ENCODE measurements at places on chromosomes 1 and 21.
A peak's percentile ranks its signal among the peaks of the same experiment; 100 is the strongest.

GRCh38 chr1:177902266-177902665 lies 67.6 kb downstream of the SEC16B start:
- peak; percentile 73 for DNase-seq

DNA sequence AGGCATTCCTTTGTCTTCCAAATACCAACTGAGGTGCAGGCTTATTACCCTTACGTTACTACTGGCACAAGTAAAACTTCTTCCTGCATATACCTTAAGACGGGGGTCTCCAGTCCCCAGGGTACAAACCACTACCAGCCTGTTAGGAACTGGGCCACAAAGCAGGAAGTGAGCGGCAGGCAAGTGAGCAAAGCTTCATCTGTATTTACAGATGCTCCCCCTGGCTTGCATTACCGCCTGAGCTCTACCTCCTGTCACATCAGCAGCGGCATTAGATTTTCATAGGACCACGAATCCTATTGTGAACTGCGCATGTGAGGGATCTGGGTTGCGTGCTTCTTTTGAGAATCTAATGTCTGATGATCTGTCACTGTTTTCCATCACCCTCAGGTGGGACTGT lies 113.1 kb downstream of the SLC45A1 start:
- DNase-seq: no peak

GRCh38 chr1:247407180-247407616 lies 8.8 kb upstream of the NLRP3 start:
- peak; percentile 58 for DNase-seq

- DNase-seq: no peak
Measured at GRCh38 chr1:27592232-27592930, 11.6 kb downstream of the AHDC1 start.

GRCh38 chr1:26998429-26999300 lies 5.2 kb downstream of the TRNP1 start:
- DNase-seq: no peak

- DNase-seq: peak; percentile 27
Measured at GRCh38 chr1:221376286-221376685, 365.6 kb downstream of the DUSP10 start.

- no peak for DNase-seq
Measured at GRCh38 chr1:56901716-56902115, 47.1 kb downstream of the C8A start.

DNA sequence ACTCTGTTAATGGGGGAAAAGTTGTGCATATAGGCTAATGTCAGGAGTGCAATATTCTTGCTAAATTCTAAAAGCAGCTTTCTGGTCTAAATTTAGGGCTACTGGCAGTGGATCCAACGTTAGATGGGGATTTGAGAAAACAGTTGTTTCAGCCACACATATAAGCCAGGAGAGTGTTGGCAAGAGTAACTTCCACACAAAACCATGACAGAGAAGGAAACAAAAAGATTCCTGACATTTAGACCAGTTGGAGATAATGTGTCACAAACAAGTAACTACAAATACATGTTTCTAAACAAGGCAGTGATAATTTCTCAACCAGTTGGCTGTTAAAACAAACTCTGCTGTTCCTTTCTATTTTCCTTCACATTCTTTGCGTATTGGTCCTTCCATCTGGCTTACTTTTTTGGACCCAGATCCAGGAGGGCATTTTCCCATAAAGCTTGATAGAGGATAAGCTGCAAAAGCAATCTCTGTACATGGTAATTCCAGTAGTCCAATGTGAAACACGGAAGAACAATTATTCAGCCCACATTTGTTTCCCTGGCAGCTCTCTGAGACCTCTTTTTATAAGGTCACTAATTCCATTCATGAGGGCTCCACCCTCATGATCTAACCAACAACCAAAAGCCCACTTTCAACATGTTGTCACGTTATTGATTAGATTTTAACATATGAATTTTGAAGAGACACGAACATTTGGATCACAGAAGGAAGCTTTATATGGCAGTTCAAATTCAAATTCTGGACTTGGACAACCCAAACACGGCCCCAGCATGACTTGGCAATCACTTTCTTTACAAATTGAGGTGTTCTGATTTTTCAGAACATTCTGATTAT lies 1888.6 kb downstream of the MRPL39 start:
- no peak for DNase-seq

DNA sequence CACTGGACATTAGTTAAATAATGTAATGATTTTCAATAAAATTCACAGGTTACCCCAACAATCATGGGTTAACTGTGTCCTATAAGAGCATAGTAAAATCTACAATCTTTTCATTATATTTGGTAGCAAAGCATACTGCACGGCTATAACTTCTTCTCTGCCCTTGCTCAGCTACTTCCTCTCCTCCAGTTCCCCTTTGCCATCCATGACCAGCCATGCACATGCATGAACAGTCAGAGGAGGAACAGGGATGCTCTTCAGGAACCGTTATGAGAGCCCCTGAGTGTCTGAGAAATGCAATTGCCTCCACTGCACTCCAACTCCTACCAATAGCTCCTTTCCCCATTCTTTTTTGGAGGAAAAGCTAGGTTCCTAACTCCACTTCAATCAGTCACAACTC lies 646.7 kb downstream of the LTN1 start:
- no peak for DNase-seq

DNA sequence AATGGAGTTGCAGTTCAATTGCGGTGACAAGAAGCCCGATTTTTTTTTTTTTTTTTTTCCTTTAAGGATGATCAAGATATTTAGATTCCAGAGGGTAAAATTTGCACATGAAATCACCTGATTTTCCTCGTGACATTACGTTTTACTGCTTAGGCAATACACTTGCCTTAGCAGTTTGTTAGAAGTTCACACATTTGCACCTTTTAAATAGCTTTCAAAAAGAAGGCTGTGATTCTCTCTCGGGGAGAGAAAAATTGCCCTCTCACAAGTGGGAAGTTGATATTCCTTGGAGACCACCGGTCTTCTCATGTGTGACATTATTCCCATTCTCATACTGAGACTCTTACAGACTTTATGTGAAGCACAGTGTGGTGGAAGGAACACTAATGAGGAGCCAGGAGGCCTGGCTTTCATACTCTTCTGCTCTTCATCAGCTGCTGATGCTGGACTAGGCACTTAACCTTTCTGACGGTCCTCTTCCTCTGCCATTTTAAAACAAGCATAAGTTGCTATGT lies 69.8 kb upstream of the HSPA13 start:
- peak; percentile 47 for DNase-seq

GRCh38 chr1:180949616-180950000 lies 36.9 kb downstream of the KIAA1614 start:
- no peak for DNase-seq

GRCh38 chr1:213457186-213457585 lies 406.1 kb downstream of the RPS6KC1 start:
- no peak for DNase-seq

- DNase-seq: peak; percentile 51
Measured at GRCh38 chr1:178057912-178058534, 35.9 kb upstream of the RASAL2 start.

- DNase-seq: no peak
Measured at GRCh38 chr1:212430955-212431394, 1.7 kb upstream of the NENF start.

- no peak for DNase-seq
Measured at GRCh38 chr1:12191242-12192032, 24.6 kb downstream of the TNFRSF1B start.

DNA sequence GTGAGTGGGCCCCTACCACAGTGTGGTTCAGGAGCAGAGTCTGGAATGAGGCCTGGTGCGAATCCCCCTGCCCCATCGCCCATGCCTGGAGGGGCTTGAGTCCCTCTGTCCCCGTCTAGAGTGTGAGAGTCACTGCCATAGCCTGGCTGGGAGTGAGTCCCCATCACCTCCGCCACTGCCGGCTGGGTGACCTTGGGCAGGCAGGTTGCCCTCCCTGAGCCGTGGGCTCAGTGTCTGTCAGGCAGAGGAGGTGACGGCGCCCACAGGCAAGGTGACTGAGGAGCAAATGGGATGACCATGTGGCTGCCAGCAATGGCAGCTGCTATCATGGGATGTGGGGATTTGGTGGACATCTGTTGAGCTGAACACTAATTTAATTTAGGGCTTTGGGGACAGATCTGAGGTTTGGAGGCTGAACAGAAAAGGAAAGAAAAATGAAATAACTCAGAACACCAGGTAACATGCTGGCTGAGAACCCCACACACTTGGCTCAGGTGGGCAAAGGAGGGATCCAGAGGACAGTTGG lies 38.1 kb upstream of the GPR153 start:
- no peak for DNase-seq

- peak; percentile 42 for DNase-seq
Measured at GRCh38 chr1:162169031-162169790, 99.7 kb downstream of the NOS1AP start.

GRCh38 chr1:162009501-162010174 lies 14.0 kb downstream of the OLFML2B start:
- DNase-seq: no peak

DNA sequence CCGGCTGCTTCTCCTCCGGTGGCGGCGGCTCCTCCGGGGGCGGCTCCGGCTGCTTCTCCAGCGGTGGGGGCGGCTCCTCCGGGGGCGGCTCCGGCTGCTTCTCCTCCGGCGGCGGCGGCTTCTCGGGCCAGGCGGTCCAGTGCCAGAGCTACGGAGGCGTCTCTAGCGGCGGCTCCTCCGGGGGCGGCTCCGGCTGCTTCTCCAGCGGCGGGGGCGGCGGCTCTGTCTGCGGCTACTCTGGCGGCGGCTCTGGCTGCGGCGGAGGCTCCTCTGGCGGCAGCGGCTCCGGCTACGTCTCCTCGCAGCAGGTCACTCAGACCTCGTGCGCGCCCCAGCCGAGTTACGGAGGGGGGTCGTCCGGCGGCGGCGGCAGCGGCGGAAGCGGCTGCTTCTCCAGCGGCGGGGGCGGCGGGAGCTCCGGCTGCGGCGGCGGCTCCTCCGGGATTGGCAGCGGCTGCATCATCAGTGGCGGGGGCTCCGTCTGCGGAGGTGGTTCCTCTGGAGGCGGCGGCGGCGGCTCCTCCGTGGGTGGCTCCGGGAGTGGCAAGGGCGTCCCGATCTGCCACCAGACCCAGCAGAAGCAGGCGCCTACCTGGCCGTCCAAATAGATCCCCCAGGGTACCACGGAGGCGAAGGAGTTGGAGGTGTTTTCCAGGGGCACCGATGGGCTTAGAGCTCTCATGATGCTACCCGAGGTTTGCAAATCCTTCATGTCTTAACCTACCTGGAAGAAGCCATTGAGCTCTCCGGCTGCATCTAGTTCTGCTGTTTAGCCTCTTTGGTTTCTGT lies 2.0 kb downstream of the LORICRIN start:
- peak; percentile 83 for DNase-seq

- no peak for DNase-seq
Measured at GRCh38 chr1:6603915-6604558, 1.4 kb upstream of the KLHL21 start.

- no peak for DNase-seq
Measured at GRCh38 chr1:27542463-27543273, 52.7 kb upstream of the WASF2 start.

- DNase-seq: no peak
Measured at GRCh38 chr1:55542901-55543504, 327.8 kb upstream of the USP24 start.

GRCh38 chr1:186617926-186618325 lies 62.3 kb downstream of the PTGS2 start:
- no peak for DNase-seq

DNA sequence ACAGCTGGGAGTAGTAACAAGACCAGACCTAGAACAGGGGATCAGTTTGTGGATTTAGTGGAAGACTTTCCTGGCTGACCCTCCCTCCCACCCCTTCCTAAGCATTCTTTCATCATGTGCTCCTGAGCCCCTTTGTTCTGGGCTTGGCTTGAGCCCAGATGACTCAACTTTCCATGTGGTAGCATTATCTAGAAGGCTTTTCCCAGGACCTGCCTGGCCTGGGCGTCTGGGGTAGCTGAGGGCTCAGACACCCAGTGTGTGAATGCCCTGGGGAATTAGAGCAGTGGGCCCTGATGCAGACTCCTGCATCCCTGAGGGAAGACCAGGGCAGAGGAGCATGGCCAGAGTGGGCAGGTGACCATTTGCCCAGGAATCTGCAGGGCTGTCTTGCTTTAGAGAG lies 44.1 kb upstream of the TSPAN2 start:
- DNase-seq: no peak

- DNase-seq: no peak
Measured at GRCh38 chr21:15195104-15195503, 130.3 kb upstream of the NRIP1 start.

GRCh38 chr1:53468374-53468773 lies 9.2 kb downstream of the DMRTB1 start:
- no peak for DNase-seq

DNA sequence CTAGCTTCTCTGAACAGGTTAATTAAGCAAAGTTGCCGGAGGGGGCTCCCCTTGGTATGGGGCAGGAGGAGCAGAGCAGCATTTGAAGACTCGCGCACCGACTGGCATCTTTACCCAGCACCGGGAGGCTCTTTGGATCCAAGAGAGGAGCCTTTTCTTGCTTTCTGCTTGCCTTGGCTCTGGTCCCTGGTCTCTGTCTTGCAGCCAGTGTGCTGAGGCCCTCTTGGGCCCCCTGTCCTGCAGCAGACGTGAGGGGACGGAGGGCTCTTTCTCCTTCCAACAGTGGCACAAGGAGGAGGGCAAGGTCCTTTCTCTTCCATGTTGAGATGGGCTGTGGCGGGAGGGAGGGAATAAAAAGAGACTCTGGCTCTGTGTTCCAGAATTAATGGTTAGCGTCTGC lies 45.6 kb downstream of the ZBTB18 start:
- no peak for DNase-seq

DNA sequence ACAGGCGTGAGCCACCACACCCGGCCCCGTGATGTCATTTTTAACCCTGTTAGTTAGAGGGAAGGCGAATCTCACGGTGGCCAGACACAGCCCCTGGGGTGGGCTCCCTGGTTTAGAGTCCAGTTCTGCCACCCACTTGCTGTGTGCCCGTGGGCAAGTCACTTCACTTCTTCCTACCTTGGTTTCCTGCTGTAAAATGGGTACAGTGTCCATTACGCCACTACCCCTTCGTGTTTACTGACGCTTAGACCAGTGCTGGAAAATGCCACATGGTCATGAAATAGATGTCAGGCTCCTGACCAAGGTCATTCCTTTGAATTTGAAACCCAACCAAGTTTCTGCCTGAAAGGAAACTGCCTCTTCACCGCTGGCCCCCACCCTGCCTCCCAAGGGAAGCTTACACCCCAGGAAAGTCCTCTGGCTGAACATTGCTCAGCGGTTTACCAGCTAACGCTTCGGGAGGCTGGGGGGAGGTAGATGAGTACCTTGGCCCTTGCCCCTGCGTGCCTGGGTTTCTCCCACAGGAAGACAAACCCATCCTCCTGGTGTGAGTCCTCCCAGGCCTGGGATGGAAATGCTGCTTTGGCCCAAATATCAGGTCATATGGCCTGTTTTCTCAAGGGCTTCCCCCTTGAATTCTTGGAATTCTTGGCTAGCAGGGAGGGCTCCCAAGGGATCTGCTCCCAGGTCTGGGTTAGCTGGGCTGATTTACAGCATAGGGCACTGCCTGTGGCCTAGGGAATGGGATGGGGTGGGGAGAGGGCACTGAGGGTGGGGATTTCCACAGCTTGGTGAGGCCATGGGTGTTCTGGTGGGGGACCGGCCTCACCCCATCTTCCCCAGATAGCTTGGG lies 7.6 kb upstream of the AADACL4 start:
- DNase-seq: no peak

DNA sequence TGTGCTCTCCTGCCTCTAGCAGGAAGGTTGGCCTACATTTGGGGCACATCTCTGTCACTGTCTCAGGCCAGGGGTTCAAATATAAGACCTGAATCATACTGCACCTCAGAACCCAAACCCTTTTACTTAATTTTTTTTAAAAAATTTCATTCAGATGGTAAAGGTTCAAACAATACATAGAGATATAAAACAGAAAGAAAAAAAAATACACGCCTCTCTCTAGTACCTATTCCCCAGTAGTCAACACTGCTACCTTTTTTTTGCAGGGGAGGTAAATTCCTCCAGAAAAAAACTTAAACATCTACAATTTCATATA lies 32.9 kb downstream of the MAPKAPK2 start:
- DNase-seq: no peak

Measured in retina (tissue), 1 donor.